Stimulated activated CD4-positive, alpha-beta T cell treated with anti-CD3 and anti-CD28 coated beads, Interleukin-12 subunit alpha, Interleukin-12 subunit beta, amount 100 ng/mL, for 4 hours (primary cell): ENCODE measurements at places on chromosomes 2 and 18.

GRCh38 chr2:69054431-69054830 lies 41.5 kb downstream of the ANTXR1 start:
- no peak for DNase-seq

DNA sequence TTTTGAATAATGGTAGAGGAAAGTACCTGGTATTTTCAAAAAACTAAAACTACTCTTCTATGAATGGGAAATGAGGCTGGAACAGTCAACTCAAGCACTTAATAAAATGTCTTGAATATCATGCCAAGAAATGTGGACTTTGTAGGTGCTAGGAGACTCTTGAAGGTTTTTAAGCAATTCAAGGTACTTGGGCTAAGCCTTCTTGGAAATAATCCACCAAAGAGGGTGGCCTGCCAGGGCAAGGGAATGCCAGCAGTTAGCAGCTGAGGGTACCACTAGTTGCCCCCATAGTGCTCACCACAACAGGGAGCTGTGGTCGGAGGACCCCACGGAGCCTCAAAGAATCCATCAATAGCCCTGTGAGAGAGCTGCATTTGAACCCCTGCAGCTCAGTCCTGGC lies 14.6 kb upstream of the ACYP2 start:
- no peak for DNase-seq

GRCh38 chr18:9365406-9365805 lies 30.8 kb downstream of the TWSG1 start:
- DNase-seq = no peak

DNA sequence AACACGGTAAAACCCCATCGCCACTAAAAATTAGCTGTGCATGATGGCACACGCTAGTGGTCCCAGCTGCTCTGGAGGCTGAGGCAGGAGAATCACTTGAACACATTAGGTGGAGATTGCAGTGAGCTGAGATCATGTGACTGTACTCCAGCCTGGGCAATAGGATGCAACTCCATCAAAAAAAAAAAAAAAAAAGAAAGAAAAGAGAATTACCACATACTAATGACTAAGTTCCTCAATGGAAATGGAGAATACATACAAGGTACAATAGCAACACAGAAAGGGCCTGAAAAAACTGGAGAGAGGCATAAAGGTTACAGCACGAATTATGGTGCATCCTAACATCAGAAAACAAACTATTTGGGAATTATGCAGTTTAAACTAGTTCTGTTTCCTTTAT lies 81.3 kb downstream of the CDH2 start:
- no peak for DNase-seq

DNA sequence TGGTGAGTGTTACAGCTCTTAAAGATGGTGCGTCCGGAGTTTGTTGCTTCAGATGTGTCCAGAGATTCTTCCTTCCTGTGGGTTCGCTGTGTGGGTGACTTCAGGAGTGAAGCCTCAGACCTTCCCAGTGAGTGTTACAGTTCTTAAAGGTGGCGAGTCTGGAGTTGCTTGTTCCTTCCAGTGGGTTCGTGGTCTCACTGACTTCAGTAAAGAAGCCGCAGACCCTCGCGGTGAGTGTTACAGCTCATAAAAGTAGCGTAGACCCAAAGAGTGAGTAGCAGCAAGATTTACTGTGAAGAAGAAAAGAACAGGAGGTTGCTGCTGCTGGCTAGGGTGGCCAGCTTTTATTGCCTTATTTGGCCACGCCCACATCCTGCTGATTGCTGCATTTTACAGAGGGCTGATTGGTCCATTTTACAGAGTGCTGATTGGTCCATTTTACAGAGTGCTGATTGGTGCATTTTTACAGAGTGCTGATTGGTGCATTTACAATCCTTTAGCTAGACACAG lies 34.0 kb upstream of the SPTBN1 start:
- peak; percentile 3 for DNase-seq

DNA sequence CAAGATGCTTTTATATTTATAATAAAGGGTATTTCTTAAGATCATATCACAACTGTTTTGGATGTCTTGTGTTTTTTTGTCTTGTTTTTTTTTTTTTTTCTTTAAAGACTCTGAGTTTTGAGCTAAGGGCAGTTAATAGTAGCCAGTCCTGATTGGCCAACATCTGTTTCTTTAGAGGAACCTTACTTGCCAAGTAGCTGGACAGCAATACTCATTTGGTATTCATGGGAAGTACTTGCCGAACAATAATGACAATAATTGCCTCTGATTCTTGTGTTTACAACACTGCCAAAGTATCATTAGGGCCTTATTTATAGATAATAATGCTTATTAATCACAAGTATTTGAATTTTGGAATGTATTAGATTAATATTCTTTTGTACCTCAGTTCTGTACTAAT lies 17.1 kb upstream of the POU3F3 start:
- DNase-seq = no peak

- no peak for DNase-seq
These were observed 19.2 kb downstream of the CWC22 start for GRCh38 chr2:179987916-179988315.

GRCh38 chr2:186755066-186755465 lies 61.2 kb downstream of the FAM171B start:
- DNase-seq = no peak

GRCh38 chr2:233446121-233446520 lies 91.8 kb downstream of the DGKD start:
- DNase-seq = no peak

GRCh38 chr18:54250846-54251261 lies 18.5 kb upstream of the POLI start:
- no peak for DNase-seq

DNA sequence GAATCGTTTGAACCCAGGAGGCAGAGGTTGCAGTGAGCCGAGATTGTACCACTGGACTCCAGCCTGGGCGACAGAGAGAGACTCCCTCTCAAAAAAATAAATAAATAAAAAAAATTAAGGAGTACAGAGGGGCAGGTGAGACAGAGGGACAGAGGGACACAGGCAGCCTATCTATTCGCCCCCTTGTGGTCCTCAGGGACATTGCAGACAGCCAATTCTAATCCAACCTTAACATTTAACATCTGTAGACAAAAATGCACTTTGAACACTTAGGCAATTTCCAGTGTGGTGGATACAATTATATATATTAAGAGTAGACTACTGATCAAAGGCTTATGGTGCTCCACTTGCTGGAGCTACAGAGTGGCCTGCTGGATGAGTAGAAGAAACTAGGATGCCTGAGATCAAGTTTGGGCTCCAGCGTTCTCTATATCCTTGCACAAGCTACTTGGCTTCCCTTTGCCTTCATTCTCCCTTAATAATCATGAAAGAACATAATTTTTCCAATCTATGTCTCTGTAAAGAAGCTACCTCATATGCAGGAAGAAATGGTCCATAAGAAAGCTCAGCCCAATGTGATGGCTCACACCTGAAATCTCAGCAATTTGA lies 8.2 kb upstream of the SMARCAL1 start:
- peak; percentile 43 for DNase-seq

- no peak for DNase-seq
These were observed 118.6 kb upstream of the SERPINE2 start for GRCh38 chr2:224157655-224158054.

DNA sequence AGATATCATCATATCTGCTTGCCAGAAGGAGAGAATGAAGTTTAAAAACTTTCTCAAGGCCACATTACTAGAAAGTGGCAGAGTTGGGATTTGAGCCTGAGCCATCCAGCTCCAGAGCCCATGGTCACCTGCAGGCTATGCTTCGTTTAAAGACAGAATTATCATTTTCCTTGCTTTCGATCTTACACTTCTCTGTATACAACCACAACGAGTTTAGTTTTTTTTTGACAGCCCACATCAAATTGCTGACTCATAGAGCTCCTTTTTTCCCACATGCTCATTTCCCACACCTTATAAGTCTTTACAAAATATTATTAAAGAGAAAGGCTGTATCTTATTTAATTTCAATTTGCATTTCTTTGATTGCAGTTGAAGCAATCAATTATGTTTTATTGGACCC lies 6.5 kb downstream of the PLEK start:
- no peak for DNase-seq

GRCh38 chr18:12333506-12334290 lies 25.7 kb downstream of the TUBB6 start:
- no peak for DNase-seq

DNA sequence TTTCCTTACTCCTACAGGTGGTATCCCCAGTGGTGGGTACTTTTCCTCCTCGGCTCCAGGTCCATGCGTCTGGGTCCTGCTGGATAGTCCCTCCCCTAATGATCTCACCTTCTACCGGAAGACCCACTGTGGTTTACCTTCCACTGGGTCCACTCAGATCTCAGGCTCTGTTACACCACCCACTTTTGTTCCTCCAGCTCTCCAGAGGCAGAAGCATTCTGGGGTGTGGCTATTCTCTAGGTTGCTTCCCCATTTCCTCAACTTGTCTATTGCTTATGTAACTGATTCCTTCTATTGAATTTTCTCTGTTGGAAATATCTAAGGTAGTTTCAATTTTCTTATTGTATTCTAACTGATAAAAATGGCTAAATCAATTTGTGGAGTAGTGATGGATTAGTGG lies 87.6 kb upstream of the GALNT5 start:
- DNase-seq = no peak

- DNase-seq = no peak
These were observed 21.4 kb downstream of the SALL3 start for GRCh38 chr18:79000997-79001396.

DNA sequence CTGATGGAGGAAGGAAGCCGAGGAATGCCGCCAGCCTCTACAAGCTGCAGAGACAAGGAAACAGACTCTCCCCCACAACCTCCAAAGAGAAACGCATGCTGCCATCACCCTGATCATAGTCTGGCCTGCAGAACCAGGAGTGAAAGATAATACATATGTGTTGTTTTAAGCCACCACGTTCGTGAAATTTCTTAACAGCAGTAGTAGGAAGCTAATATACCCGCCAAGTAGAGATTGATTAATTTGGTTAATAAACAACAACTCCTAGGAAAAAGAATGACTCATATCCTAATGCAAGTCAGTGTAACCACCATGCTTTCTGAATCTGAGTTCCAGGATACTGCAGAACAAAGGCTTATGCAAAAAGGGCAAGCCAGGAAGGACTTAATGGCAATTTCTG lies 36.6 kb downstream of the LONRF2 start:
- no peak for DNase-seq

DNA sequence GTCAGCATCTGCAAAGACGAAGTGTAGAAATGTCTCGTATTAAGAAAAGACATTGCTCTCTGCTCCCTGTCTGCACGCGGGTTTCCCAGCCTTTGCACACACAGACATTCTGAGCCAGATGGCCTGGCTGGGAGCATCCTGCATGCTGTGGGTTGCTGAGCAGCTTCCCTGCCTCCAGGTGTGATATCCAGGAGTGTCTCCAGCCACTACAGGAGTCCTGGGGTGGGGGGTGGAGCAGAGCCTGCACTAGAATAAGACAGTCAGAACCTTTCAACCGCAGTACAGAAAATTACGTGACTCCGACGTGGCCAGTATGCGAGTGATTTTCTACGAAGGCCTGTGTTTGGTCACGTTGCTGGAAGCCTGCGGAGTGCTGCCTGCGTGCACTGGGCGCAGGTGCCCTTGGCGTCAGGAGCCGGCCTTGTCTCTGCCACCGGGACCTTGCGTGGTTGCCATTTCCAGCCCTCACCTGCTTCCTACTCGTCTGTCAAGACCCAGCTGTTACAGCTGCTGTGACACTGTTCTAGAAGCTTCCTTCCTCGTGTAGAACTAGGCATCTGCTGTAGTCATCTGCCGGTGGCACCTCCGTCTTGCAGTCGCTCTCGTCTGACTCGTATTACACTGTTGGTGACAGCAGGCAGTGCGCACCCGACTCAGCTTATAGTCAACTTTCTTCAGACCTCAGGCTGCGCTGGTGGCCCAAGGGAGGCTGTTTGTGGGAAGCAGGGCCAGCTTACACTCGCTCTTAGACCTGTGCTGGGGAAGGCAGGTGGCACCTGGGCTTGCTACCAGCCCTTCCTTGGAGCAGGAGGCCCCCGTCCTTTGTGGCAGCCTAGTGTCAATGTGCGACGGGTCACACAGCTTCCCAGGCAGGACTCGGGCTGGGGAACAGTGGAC lies 11.2 kb downstream of the CTDP1 start:
- no peak for DNase-seq

- DNase-seq = no peak
These were observed 353.9 kb downstream of the PID1 start for GRCh38 chr2:228917220-228917619.

GRCh38 chr2:67626656-67627055 lies 229.5 kb downstream of the ETAA1 start:
- no peak for DNase-seq

- no peak for DNase-seq
These were observed 370.8 kb downstream of the OSR1 start for GRCh38 chr2:18987592-18988073.

GRCh38 chr2:222217712-222218111 lies 81.1 kb downstream of the PAX3 start:
- no peak for DNase-seq

- DNase-seq = no peak
These were observed 353.6 kb downstream of the ARHGAP15 start for GRCh38 chr2:143482771-143483170.

- no peak for DNase-seq
These were observed 76.9 kb downstream of the MBP start for GRCh38 chr18:77055429-77056300.

GRCh38 chr2:105912081-105912480 lies 167.4 kb downstream of the NCK2 start:
- DNase-seq = no peak

DNA sequence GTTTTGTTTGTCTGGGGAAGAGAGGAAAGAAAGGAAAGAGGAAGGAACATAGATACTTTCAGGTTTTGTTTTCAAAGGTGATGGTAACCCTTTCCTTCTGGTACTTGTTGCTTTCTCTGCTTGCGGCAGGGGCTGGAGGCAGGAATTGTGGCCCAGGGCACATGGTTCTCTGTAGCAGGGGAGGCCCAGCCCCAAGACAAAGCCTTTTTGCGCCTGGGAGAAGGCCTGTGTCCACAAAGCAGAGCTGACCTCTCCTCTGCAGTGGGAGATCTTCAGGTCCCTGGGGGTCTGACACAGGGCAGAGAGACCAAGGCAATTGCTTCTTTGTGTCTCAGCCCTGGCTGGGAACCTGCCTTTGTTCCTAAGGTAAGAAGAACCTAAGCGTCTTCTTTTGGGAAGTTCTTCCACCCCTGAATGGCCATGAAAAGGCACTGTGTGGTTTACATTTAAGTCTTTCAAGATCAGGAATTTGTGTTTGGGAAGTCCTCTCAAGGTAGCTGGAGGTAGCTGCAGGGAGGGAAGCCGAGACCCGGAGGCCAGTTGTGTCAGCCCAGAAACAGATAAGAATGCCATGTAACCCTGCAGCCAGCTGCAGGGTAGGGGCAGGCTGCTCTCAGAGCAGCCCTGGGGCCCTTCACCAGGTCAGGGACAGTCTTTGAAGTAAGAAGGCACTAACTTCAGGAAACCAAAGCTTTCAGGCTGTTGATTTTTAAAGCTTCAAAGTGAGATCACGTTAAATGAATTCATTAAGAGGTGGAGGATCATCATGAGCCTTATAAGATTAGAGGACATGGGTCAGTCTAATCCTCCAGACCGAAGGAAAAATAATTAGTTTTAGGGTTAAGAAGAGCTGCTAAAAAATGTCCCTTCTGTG lies 119.3 kb downstream of the STPG4 start:
- DNase-seq = no peak
